NCI-H1436 (cell line): ENCODE measurements at places on chromosomes 1 and 21.

DNA sequence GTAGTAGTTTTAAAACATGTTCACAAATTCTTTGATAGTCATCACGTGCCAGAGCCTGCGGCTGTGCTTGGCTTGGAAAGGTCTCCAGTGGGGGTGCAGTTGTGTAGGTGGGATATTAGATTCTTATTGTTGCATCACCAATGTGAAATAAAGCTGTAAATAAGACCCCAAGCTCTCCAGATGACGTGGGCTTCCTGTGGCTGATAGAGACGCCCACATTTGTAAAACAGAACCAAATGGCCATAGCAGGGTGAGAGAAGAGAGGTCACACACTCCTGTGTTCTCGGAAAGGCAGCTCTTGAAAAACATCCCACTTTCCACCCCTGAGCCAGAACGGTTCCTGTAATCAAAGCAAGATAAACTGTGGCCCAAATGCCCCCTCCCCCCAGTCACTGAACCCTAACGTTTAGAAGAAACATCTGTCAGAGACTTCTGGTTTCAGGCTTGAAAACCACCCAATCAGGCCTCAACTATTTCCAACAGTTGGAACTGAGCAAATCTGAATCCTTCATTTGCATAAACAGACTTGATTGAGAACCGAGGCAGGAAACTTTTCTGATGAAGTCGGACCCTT is 6.6 kb upstream of the NTPCR start:
- DNase-seq, result no peak

GRCh38 chr1:23556635-23557470 is 2.4 kb downstream of the ID3 start:
- no peak for DNase-seq

GRCh38 chr1:17992800-17993199 is 114.8 kb upstream of the IGSF21 start:
- DNase-seq, result no peak

GRCh38 chr1:30413111-30413440 is 310.3 kb downstream of the MATN1 start:
- DNase-seq, result no peak

DNA sequence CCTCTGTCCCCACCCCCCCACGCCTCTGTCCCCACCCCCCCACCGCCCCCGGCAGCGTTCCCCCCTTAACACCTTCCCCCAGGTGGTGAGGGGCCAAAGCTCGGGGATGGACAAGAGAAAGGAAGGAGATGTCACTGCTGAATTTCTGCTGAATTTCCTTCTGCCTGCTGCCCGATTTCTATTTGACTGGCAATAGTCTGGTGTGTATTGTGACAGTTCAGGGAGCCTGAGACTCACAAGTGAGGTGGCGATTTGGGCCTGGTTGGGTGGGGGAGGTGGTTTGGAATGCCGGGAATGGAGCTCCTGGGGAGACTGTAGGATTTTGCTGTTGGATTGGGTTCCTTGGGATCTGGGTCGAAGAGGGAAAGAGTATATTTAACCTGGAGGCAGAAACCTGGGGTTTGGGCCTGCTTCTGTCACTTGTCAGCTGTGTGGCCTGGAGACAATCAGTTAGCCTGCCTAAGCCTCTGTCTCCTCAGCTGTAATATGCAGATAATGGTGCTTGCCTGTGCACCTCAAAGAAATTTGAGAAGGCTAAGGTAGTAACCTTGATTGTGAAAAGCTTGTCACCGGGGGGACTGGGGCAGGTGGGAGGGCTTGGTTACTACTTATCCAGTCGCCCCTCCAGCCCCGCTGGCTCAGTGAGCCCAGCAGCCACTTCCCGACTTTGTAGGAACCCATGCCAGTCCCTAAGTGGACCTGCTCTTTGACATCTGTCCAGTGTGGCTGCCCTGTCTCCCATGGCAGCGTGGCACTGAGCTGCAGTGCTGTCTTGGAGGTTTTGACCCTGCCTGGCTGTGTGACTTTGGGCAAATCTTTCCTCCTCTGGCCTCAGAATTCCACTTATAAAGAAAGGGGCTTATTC is 7.7 kb upstream of the LMNA start:
- no peak for DNase-seq

- DNase-seq, result no peak
Measured at GRCh38 chr21:24941316-24942185, 665.7 kb downstream of the MRPL39 start.

DNA sequence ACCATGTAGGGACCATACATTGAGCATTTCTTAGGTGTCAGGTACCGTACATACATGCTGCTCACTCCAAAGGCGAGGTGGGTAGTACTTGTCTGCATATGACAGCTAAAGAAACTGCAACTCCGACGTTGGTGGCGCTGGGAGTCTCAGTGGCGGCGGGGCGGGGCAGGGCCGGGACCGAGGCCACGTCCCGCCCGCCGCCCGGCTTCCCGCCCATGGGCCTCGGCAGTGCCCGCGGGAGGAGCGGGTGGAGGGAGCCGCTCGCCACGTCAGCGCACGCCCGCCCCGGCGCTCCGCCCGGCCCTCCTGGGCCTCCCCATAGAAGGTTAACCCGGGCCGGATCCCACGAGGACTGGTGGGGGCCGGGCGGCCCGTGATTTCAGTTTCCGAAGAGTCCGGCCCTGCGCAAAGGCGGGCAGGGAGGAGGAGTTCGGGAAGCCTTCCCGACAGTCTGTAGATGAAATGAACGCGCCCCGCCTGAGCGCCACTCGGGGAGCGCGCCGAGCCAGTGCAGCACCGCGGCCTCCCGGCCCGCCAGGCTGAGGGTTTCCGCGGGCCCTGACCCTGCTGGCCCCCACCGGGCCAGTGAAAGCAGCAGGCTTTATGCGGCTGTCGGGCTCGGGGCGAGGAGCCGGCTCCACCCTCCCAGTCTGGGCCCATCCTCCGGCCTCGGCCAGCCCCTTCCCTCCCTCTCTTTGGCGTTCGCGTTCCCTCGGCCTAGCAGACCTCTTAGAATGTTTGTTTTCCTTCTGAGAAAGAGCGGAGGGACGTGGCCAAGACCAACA is 119.9 kb upstream of the JUN start:
- DNase-seq, result peak; percentile 74

DNA sequence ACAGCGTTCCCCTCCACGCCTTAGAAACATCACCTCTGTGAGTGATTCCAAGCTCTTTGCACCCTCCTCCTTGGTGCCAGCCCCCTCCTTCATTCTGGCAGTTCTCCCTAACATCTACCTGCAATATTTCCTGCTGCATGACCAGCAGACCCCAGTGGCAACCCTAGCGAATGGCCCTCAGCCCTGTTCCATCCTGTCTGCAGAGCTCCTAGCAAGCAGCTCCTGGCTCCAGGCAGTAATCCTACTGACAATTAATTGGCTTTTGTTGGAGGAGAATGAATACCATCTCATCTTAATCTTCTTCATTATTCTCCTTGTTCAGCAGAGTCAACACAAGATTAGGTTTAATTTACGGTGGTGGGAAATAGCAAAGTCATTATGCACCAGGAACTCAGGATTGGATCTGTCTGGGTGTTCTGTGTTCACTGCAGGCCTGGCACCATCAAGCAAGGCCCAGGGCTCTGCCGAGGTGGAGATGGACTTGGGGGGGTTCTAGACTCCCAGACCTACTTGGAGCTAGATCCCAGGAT is 12.4 kb downstream of the FBXO2 start:
- DNase-seq, result no peak

GRCh38 chr1:29631361-29631760 is 395.0 kb downstream of the PTPRU start:
- DNase-seq, result no peak

DNA sequence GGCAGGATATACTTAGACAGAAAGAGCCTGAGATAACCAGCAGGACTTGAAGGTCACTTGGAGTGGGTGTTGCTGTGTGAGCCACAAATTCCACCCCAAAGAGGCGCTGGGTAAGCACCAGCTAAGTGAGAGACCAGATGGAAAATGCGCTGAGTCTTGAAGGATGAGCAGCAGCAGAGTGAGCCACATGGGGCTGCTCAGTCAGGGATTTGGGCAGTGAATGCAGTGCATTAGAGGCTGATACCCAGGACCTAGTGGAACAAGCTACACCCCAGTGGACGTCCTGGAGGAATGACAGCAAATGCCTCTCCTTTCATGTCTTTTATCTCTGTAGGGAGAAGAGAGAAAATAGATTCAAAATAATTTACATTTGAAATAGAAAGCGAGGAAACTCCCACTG is 11.3 kb downstream of the GRIK1 start:
- no peak for DNase-seq

GRCh38 chr1:226349801-226350518 is 41.0 kb upstream of the LIN9 start:
- no peak for DNase-seq

GRCh38 chr1:243620096-243620495 is 229.9 kb downstream of the AKT3 start:
- no peak for DNase-seq

DNA sequence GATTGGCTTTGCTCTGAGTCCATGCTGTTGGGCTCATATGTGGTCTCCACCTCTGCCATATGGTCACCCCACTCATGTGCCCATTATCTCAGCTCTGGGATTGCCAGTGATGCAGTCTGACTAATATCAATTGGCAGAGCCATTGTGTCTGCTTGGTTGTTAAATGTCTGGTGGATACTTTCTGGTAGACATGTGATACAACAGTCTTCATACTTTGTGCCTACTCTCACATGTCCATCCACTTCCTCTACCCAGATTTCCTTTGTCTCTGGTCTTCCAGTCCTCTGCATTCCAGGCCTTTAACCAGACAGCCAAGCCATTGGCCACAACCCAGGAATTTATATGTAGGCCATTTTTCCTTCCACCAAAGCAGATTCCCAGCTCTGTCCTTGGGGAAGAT is 30.8 kb upstream of the DIPK1A start:
- no peak for DNase-seq

GRCh38 chr1:9787702-9788101 is 36.1 kb downstream of the CLSTN1 start:
- no peak for DNase-seq

DNA sequence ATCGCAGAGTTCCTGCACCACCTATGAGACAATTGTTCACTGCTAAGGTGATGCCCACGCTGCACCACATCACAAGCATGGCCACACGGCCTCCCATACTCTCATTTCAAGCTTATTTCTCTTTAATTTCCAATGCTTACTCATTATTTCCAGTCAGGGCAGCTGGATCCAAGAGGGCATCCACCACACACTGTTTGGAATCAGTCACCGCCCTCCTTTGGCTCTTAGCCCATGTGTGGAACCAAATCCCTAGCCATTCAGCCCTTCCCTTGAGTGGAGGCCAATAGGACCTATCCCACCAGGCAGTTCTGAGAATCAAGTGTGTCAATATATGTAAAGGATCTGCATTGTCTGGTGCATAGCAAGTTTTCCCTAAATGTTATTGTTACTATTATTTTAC is 26.3 kb upstream of the PALMD start:
- DNase-seq, result no peak

DNA sequence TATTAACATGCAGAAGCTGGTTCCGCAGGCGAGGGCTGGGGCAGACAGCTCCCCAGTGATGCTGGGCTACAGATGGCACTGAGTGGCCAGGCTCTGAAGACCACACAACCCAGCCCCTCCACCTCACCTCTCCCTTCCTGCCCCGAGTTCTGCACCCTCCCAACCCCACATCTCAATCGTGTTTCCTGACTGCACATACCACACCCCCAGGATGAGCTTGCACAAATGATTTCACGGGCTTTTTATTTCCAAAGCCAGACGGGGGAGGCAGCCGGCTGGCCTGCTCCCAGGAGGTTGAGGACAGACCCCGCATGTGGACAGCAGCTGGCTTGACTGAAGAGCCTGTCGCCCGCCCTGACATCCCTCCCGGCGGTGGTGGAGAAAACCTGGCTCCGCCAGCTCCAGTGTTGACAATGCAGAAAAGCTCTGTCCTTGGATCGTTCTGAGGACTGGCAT is 21.4 kb upstream of the ALDH4A1 start:
- no peak for DNase-seq

DNA sequence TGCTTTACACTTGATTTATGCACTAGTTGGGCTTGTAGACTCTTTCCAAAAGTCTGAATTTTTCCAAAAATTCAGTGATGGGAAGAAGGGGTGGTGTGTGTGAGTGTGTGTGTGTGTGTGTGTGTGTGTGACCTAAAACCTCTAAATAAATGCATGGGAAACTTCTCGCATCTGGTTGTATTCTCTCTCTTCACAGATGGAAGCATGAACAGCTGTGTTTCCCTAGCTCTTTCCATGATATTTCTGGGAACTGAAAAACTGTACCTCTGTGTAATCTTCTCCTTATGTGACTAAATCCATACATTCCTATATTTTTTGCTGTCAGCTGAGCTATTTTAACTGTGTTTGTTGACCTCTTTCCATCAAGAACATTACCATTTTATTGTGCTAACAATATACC is 26.2 kb upstream of the CYYR1 start:
- no peak for DNase-seq

- DNase-seq, result no peak
Measured at GRCh38 chr1:30005972-30006619, 717.3 kb downstream of the MATN1 start.

DNA sequence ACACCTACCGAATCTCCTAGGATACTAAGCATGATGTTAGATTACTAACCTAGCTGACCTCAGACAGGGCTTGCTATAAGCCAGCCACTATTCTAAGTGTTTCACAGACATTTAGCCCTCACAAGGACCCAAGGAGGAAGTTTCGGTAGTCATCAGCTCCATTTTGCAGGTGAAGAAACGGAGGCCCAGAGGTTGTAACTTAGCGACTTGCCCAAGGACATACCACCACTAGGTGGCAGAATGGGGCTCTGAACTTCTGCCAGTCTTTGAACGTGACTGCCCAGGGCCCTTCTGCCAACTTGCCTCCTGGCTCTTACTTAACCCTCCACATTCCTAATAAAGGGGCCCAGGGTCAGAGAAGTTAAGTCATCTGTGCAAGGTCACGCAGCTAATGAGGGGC is 283.5 kb downstream of the C1orf94 start:
- DNase-seq, result peak; percentile 4

GRCh38 chr1:91635763-91636162 is 135.1 kb downstream of the CDC7 start:
- no peak for DNase-seq

DNA sequence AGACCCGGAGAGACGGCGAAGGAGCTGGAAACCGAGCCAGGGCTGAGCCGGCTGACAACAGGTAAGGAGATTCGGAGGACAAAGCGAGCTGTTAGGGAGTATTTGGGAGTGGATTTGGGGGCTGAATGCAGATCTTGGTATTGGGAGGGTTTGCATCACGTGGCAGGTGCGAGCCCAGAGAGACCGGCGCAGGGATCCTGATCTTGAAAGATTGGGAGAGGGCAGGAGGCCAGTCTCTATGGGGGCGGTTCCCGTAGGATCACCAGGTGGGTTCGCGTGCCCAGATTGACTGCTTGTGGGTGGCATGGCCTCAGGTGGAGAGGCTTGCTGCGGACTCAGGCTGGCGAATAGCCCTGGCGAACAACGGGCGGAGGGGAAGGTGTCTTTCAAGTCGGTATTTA is 204 bp downstream of the CIART start:
- no peak for DNase-seq

GRCh38 chr1:228286505-228287417 is 78.9 kb downstream of the OBSCN start:
- no peak for DNase-seq

DNA sequence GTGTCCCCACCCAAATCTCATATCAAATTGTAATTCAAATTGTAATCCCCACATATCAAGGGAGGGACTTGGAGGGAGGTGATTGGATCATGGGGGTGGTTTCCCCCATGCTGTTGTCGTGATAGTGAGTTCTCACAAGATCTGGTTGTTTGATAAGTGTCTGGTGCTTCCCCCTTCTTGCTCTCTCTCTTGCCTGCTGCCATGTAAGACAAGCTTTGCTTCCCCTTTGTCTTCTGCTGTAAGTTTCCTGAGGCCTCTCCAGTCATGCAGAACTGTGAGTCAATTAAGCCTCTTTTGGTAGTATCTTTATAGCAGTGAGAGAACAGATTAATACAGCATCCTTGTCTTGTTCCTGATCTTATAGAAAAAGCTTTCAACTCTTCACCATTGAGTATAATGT is 6.5 kb upstream of the LRRC39 start:
- DNase-seq, result no peak

GRCh38 chr1:10557714-10558113 is 83.0 kb downstream of the PEX14 start:
- DNase-seq, result no peak
